H4 (cell line): ENCODE measurements at places on chromosomes 2 and 18. TPM values are rescaled to one million over a fixed set of nuclear protein-coding genes. Genes with fewer than 3 reads are reported as not detected.
A peak's percentile ranks its signal among the peaks of the same experiment; 100 is the strongest.

GRCh38 chr2:105797298-105797819 is 52.6 kb downstream of the NCK2 start:
- DNase-seq = peak; percentile 84

DNA sequence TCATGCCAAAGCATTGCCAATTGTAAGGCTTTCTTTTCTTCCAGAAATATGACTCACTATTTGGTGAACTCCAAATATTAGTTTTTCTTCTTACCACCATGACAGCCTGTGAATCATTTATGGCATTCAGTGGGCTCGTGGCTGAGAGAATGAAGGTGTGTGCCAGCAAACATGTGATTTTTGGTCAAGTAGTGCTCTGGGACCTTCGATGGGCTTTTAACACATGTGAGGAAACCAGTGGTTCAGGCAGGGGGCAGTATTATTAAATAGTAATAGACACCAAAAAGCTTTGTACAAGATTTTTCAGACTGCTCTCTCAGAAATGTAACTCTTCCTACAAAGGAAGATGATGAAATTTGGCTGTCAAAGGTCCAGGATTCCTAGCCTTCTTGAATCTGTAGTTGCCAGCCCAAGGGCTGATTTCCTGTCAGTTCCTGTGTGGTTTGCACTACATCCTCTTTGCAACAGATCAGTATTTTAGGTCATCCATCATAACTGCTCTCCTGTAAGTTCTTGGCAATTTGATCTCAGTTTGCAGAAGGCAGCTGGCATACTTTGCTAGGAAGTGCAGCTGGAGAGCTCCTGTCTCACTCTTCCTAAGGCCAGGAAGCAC is 64.3 kb downstream of the BABAM2 start:
- peak; percentile 81 for DNase-seq

DNA sequence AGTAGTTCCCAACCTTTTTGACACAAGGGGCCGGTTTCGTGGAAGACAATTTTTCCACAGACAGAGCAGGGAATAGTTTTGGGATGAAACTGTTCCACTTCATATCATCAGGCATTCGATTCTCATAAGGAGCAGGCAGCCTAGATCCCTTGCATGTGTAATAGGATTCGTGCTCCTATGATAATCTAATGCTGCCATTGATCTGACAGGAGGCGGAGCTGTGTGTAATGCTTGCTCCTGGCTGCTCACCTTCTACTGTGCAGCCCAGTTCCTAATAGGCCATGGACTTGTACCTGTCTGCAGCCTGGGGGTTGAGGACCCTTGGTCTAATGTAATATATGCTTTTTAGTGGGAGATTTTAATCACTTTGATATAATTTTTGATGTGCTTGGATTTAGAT is 188.7 kb upstream of the KLHL14 start:
- no peak for DNase-seq

DNA sequence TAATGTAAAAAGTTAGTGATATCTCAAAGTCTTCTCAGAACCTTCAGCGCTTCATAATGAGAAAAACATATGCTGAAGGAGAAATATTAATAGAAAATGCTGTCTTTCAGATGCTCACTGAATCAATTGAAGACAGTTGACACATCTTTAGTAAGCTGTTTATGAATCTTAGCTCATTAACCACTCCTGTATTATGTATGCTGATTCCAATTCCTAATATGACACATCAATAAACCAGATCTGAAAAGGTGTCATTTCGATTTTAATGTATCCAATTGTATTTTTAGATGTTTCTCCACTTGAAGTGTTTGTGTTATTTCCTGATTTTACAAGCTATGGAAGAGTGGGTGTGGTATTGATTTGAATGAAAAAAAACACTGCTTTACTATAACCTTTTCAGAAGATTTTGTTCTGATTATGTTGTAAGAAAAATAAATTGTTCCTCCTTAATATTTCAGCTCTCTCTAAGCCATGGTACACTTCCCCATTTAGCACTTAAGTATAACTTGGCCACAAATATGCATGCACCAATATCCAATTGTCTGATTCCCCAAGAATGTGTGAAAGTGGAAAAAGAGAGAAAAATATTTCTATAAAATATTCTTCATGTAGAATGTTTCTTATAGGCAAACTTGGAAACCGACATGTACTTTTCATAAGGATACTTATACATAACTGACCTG is 569.8 kb downstream of the ARHGAP15 start:
- DNase-seq = no peak

DNA sequence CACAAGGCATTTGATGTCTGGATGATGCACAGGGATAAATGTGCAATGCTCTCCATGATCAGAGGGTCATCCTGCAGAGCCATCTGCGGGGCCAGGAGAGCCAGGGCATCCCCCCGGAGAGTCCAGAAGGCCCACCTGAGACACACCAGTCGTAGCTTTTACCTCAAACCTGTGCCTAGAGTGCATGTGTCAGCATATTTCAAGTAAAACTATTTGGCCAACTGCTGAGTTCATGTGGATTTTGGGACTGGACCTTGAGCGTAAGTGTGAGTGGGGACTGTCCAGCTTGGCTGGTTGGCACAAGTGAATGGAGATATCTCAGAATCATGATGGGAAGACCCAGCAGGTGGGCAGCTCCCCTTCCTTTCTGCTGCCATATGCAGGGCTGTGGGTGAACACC is 147.8 kb upstream of the TPO start:
- no peak for DNase-seq

- peak; percentile 19 for DNase-seq
These were observed 1.3 kb upstream of the USP34 start for GRCh38 chr2:61471905-61472805.

- DNase-seq = no peak
These were observed 91.6 kb downstream of the INO80D start for GRCh38 chr2:205994344-205994743.

- DNase-seq = no peak
These were observed 36.5 kb upstream of the TFCP2L1 start for GRCh38 chr2:121321476-121321875.

DNA sequence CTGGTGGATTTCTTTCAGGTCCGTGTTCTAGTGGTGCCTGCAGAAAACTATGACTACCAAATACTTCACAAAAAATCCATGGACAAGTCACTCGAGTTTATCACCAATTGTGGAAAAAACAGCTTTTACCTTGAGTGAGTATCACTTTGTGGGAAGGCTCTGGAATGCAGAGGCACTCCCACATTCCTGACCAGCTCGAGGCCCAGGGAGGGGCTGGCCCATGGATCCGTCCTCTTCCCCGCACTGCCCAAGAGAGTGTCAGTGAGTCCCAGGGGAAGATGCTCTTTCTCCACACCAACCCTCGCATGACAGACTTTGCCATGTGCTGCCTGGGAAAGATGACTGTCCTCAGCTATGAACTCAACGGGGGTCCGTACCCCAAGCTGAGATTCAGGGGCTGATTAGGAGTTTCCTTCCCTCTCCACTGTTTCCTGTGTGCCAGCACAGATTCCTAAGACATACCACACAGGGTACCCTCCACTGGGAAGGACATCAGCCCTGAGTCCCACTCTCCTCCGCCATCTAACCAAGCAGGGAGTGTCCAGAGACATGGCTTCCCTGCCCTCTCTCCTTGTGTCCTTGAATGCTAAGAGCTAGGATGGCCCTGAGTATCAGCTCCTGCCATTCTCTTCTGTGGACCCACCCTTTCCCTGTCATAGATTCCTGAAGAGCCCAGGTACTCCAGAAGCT is 155.9 kb downstream of the LAMA3 start:
- DNase-seq = no peak

DNA sequence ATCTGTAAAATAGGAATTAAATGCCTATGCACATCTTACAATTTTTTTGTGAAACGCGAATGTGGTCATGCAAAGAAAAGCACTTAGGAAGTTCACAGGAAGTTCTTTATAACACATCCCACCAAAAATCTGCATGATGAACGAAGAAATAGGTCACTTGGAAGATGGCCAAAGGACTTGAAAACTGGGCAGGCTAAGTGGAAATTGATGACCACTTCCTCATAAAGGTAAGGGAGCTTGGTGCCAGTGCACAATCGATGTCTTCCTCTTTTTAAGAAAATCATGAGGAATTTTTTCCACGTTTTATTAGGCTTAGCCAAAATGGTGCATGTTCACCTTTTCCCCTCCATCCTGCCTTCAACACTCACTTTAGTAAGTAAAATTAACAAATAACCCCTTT is 8.2 kb upstream of the NT5C1B start:
- no peak for DNase-seq

- no peak for DNase-seq
These were observed 230.3 kb downstream of the SLC4A3 start for GRCh38 chr2:219857751-219858150.

Gene ANTXR1
- total RNA-seq = 27.4 and 34.5 TPM in 2 replicates

Gene LYPD6
- total RNA-seq = 8.6 and 9.8 TPM in 2 replicates

Gene DNAJC27
- 0.84 and 3.7 TPM in 2 replicates for total RNA-seq

Gene OBSL1
- 51.9 and 67.4 TPM in 2 replicates for total RNA-seq

Gene GPAT2
- total RNA-seq = not detected in 2 replicates

Gene ZBTB14
- 17.6 and 18.0 TPM in 2 replicates for total RNA-seq

Gene MYL12B
- total RNA-seq = 460 and 468 TPM in 2 replicates

Gene IL1RL2
- not detected in 2 replicates for total RNA-seq
